ENCODE measurements at places on chromosomes 7 and 10.
A peak's percentile ranks its signal among the peaks of the same experiment; 100 is the strongest.

- no peak for DNase-seq
Observed at GRCh38 chr10:72006026-72006425, 41.8 kb downstream of the CHST3 start.

DNA sequence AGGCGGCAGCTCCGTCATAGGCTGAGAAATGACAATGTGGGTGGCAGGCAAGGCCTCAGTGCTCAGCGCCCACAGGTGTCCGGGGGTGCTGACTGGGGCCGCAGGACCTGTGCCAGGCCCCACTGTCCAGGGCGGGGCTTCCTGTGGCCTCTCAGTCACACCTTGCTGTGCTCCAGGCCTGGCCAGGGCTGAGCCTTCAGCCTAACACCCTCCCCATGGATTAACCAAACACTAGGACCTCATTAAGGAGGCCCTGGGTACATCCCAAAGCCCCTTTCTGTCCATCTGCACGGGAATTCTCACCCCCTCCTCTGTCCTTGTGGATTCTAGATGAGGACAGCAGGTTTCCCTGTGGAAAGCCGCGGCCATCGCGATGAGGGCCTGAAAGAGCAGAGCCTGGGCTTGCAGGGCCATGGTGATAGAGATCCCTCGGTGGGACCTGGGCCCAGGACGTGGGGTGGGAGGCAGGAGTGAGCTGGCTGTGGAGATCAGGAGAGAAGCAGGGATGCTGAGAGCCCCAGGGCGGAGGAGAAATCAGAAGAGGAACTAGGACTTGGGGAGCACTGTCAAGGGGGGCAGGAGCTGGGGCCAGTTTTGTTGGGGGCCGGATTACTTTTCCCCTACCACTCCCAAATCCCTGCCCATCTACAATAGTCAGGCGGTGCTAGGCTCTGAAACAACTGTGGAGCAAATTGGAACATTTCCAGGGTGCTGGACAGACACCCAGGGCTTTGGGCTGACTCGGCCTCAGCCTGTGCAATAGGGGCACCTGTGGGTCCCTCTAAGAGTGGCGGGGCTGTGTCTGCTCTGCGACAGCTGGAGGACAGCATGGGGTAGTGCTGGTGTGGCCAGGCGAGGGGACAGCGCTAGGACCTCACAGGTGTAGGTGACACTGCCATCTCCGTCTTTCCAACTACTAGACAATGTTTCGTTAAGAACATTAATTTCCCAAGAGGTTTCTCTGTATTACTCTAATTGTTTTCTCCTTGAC lies 23.3 kb upstream of the MNX1 start:
- no peak for DNase-seq

DNA sequence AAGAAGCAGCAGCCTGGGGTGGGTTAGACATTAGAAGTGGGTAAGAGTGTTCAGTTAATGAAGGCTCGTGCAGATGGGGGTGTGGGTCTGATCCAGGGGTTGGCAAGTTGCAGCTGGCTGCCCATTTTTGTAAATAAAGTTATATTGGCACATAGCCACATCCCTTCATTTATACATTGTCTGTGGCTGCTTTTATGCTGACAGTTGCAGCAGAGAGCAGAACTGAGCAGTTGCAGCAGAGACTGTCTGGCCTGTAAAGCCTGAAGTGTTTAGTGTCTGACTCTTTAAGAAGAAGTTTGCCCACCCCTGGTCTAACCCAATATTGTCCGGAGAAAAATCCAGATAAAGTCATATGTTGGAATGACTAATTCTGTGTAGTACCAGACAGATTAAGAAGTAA lies 38.1 kb downstream of the GLRX3 start:
- no peak for DNase-seq

GRCh38 chr10:983971-984655 lies 4.1 kb upstream of the GTPBP4 start:
- no peak for DNase-seq

DNA sequence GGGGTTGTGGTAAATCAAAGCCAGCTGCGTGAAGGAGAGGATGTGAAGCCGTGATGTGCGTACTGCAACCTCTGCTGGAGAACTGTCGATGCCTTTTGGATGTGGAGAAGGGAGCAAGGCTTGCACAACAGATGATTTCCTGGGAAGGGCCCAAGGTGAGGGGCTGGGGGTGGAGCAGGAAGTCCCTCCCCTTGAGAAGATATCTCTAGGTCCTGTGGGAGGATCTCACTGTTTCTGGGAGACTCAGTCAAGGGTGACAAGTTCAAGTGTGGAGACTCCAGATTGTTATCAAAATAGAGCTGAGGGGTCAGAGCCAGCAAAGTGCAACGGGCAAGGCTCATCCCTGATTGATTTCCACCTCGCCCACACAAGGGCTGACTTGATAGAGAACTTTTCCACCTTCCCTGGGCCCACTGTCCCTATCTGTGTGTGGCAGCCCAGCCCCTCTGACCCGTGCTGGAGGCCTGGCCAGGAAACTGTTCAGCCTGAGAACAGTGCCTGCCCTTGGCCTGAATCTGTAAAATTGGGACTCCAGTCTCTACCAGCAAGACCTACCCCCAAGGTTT lies 55.0 kb downstream of the COL13A1 start:
- no peak for DNase-seq

- no peak for DNase-seq
Observed at GRCh38 chr7:117871778-117872538, 1.3 kb downstream of the CTTNBP2 start.

DNA sequence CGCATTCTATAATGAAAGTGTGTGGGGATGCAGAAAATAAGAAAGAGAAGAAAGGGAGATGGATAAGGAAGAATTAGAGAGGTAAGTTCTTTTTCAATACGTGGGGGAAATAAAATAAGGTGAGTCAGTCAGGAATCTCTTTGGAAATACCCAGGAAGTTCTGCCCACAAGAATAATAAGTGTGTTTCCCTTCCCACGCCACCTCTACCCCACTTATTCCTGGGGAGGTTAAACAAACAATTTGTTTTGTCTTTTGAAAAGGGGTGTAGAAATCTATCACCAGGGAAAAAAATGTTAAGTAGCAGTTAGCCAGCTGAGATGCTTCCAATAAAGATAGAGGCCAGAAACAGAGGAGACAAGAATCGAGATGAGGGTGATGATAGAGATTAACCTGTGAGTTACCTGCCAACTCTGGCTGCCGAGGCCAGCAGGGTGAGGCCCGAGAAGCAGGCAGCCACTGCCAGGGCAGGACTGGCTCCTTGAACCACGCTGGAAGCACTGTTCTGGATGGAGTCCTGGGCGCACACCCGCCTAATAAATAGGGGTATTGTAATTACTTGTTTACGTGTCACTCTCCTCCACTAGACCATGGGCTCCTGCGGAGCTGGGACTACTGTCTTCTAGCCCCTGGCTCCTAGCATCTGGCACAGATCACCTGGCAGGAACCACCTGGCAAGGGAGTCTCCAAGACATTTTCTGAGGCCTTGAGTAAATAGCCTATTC lies 191.3 kb downstream of the FGFR2 start:
- DNase-seq = no peak

- DNase-seq = peak; percentile 48
Observed at GRCh38 chr7:29194594-29195427, at the start of gene CHN2. CHN2 (plus strand) TSS chr7:29194775.

DNA sequence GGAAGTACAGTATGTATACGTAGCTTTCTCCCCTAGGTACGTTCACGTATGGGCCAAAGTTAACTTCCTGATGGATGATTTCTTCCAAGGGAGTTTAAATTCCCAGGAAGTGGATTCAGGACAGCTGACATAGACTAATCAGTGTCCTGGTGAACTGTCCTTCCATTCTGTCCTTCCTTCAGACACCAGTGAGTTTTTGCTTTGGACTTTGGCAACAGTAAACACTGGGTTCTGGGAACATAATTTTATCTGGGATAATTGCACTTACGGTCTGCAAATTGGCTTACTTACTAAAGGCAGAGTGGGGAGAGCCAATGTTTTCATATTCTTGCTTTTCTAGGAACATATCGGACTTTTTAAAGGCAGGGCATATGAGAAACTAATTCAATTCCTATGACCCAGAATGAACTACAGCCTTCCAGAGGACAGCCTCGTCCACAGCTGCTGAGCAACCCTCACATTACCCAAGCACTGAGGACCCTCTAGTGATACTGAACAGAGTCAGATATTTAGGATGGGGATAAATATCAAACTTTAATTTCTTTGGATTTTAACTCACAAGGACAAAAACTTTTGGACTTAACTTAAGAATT lies 97.9 kb downstream of the RAB18 start:
- DNase-seq = no peak

DNA sequence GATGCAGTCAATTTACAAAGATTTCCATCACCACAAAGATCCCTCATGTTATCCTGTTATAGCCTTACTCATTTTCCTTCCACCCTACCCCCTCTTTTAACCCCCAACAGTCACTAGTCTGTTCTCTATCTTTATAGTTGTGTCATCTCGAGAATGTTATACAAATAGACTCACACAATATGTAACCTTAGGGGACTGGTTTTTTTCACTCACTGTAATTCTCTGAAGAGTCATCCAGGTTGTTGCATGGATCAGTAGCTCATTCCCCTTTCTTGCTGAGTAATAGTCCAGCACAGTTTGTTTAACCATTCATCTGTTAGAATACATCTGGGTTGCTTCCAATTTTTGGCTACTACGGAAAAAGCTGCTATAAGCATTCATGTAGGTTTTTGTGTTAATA lies 121.1 kb upstream of the PDE1C start:
- DNase-seq = no peak

DNA sequence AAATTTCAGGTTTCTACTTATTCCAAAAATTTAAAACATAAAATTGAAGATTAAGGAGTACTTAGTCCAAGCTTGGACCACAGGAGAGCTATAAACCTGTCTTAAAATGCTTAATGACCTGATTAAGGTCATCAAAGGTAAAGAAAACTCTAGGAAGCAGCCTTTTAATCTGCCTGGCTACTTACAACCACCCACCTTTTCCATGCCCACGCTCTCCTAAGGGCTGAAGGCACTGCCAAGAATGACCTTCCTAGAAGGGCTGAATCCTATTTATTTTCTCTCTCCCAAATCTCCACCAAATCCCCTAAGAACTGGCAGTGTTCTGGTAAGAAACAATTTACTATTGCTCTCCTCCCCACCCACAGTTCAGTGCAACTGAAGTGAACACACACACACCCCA lies 6.8 kb downstream of the MPP7 start:
- DNase-seq = no peak

DNA sequence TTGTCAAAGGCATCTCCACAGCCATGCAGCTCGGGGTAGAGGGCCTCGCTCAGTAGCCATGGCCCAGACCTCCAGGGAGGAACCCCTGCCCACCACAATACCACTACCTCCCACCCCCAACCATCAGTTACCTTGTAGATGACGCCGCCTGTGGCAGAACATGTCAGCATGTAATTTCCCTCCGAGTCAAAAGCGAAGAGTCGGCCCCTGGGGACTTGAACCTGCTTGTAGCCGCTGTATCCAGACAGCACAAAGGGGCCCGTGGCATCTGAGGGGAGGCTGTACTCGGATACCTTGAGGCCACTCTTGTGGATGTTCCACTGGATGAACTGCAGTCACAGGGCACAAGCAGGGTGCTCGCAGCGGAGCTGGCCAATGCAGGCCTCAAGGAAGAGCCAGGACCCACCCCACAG lies 16.3 kb upstream of the CYREN start:
- DNase-seq = no peak

- no peak for DNase-seq
Observed at GRCh38 chr10:31620226-31621151, 301.5 kb downstream of the ZEB1 start.

GRCh38 chr10:4691776-4692175 lies 134.2 kb upstream of the AKR1E2 start:
- no peak for DNase-seq

DNA sequence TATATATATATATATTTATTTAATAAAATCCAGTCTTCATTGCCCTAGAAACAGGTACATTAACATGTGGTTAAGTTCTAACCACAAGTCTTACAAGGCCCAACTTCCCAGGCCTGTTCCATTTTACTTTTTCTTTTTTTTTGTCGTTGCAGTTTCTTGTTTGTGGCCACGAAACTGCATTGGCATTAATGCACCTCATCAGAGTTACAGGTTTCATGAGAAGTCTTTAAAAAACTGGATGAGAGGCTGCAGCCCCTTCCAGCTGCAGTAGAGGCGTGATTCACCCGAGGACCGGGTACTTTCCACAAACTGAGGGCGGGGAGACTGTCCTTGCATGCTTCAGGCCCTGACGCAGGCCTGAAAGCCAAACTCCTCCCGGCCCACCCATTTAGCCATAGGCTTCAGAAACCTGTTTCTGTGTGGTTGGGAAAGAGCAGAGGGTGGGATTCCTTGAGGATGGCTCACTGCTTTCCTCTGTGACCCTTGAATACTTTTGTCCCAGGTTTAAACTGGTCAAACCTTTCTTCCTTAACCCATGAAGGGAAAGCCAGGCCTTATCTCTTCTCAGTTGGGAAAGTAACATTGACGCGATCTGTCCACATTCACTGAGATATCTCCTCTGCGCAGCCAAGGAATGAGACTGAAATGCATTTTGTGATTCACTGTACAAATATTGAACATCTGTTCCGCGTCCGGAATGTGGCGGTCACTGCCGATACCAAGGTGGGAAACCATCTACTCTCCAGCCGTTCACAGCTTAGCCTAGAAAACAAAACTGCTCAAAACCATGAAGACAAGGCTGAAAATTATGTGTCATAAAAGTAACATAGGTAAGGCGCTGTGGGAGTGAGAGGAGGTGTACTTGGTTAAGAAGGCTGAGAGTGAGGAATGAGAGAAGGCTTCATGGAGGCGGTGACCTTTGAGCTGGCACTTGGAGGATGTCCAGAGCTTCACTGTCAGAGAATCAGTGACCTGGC lies 311.7 kb downstream of the GATA3 start:
- peak; percentile 13 for DNase-seq

DNA sequence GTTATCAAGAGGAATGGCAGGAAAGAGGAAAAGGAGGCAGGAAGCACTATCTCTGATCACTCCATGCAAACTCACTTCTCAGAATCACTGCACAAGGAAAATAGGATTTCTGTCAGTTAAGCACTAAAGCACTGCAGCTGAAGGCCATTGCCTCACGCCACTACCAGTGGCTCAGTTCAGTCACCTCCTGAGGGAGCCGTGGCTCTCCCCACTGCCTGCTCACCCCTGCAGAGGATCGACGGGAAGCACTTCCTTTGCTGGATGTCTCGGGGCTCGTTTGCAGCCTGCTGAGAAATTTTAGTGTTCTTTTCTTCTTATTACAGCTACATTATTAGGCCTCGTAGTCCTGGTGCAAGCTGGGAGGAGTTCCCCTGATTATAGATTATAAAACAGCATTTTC lies 90.1 kb upstream of the ADCY1 start:
- no peak for DNase-seq

DNA sequence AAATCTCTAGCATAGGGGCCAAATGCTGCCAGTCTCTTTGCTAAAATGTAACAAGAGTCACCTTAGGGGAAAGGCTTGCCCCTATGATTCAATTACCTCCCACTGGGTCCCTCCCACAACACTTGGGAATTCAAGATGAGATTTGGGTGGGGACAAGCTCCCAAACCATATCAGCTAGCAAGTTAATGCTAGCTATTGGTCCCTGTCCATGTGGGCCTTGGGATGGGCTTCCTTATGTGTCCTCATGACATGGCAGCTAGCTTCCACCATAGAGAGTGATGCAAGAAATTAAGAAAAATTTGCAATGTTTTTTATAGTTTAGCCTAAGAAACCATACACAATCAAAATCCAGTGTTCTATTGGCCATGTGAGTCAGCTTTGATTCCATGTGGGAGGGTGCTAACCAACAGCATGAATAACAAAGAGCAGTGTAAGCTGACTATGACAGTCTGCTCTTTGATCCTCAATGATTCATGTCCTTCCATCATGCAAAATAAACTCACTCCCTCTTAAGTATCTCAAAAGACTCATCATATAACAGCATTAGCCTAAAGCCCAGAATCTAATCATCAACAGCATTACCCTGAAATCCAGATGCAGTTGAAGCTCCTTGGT lies 21.7 kb upstream of the ZNF365 start:
- no peak for DNase-seq
